ENCODE measurements at places on chromosomes 11 and 22.

DNA sequence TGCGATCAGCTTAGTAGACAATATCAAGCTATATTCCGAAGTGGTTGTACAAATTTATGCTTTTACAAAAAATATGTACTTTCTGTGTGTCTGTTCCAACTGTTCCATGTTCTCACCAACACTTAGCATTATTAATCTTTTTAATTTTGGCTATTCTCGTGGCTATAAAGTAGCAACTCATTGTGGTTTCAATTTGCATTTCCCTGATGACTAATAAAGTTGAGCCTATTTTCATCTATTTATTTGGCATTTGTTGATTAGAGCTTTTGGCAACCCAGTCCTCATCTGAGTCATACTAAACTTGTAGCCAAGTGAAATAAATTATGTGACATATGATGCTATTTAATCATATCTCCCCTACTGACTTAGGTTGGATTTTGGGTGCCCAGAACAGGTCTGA lies 115.9 kb downstream of the FBXO7 start:
- DNase-seq: no peak

- DNase-seq: no peak
These were observed 28.5 kb downstream of the UQCR10 start for GRCh38 chr22:29795663-29796062.

DNA sequence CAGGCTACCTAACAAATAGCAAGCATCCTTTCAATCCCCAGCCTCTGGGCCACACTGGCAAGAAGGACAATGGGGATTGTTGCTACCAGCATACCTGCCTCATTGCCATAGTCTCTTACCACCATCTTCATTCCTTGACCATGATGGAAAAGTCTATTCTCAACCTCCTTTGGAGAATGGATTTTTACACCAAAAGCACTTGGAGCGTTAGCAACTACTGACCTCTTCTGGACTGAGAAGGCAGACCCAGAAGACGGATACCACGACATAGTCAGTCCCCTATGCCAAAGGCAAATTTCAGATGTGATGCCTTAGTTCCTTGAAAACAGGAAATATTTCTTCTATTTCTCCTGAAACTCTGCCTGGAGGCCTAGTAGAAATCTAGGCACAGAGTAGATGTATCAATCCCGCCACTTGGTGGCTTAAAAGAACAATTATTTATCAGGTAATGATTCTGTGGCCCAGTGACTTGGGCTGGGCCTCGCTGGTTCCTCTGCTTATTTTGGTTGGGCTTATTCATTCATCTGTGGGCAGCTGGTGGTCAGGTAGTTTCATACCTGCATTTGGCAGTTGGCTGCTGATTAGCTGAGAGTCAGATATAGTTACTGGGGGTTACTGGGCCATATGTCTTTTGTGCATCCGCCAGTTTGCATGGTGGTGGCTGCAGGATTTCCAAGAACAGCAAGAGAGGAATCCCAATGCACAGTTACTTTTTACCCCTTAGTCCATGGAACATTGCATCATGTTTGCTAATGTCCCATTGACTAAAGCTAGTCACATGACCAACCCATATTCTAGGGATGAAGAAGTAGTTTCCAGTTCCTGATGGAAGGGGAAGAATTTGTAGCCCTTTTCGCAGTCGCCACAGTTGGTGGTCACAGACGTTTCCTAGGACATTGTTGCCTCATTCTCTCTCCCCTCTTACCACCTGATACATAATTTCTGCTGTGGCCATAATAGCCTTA lies 75.2 kb downstream of the DHCR7 start:
- DNase-seq: no peak

DNA sequence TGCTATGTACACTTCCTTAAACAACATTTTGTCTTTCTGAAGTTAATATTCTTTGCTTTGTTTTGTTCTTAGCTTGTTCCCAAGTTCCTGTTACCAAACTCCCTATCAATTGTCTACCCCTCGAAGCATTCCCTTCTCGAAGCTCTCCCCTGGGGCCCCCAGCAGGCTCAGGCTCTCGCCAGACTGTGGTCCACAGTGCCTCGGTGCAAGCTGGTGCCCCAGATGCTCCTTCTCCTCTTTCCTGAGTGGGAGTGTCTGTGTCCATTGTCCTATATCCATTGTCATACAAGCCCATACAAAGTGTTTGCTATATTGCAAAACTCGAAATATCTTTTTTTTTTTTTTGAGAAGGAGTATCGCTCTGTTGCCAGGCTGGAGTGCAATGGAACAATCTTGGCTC lies 51.7 kb upstream of the RTL6 start:
- no peak for DNase-seq

DNA sequence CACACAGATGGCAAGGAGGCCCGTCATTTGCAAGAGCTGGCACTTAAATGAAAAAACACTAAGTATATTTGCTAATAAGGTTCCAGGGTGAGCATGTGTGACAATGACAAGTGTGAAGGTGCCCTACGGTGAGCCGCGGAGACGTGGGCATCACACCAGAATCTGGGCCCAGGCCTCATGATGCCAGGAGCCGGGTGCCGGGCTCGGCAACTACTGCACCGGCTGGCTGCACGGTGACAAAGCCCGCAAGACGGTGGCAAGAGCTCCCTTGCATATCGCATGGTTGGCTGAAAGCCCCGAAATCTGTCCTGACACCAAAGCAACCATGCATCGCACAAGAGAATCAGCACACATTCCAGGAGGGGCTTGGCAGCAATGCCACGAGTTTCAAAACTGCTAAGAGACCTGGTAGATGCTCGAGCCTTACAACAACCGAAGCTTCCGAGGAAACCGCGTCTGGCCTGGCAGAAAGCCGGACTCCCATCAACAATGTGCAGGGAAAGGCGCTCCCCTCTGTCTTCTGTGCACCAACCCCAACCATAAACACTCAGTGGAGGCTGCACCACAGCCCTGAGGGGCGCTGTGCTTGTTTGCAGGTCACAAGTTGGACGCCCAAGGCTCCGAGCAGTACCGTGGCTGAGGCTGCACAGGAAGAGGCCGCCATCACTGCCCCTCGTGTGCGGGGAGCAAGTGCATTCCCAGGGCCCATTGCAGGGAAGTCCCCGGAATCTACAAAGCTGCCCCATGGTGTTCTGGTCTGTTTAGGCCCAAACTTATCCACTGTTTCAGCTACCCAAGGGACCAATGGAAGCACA lies 339.7 kb downstream of the CTTN start:
- no peak for DNase-seq

DNA sequence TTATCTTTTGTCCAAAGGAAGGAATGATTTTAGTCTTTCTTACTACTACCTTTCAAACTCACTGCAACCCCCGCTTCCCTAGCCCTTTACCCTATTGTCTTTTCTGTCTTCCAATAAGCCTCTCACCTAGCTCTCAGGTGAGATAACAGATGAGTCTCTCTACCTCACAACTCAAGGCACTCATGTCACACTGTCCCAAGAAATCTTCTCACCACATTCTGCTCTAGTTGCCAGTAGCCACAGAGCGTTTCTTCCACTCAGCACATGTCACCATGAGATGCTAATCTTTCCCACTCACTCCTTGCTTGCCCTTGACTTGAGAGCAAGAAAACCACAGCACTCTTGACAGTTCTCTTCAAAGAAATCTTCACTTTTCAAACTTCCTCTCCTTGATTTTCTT lies 32.7 kb upstream of the TMEM41B start:
- no peak for DNase-seq

DNA sequence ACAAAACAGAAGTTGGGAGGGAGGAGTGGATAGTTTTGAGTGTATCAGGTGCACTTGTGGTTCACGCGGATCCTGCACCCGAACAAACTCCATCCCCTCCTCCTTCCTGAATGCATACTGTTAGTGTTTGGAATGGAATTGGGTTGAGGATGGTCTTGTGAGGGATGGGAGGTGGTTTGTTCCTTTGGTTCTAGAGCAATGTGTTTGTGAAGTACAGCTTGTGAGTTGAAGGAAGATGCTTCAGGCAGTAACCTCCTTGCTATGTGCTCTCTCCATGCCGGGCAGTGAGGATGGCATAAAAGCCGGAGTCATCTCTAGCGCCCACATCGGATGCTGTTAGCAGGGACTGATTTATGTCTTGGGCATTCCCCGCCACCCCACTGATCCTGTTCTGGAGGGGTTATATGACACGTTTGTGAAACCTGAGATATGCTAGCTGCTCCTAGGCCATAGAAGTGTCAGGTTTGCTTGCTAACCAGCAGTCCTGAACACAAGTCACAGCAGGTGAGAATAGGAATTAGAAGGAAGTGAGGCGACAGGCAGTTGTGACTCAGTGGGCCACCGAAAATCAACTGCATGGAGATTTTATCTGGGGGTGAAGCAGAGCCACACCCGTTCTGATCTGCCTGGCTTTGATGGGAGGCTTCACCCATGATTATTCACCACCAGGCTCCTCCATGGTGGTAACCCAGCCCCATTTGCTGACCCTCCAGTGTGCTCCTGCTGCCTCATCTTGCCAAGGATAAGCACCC lies 2.2 kb downstream of the BCR start:
- DNase-seq: no peak

GRCh38 chr22:17911887-17912286 lies 112.5 kb downstream of the MICAL3 start:
- DNase-seq: no peak
